Endodermal cell (in vitro differentiated cells): ENCODE measurements at places on chromosomes 2 and 18. TPM values are rescaled to one million over a fixed set of nuclear protein-coding genes. Genes with fewer than 3 reads are reported as not detected.
A peak's percentile ranks its signal among the peaks of the same experiment; 100 is the strongest.

The MC5R gene
- 0.21 to 0.54 TPM in 2 of 3 replicates, not detected in the other for total RNA-seq

The SPTBN1 gene
- 179 to 215 TPM (median 191 TPM) in 3 replicates for total RNA-seq

GRCh38 chr2:101264360-101264939 is 11.8 kb downstream of the CNOT11 start:
- DNase-seq = no peak

DNA sequence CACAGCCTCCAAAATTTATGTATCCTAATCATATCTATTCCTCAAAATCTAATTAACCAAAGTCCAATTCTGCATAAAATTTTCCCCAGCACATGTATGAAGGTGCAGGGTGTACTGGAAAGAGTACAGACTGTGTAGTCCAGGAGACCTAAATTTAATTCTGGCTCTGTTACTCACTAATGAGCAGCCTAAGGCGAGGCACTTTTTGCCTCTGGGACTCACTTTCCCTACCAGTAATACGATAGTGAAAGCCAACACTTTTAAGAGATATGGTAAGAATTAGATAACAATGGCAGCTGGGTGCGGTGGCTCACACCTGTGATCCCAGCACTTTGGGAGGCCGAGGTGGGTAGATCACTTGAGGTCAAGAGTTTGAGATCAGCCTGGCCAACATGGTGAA is 177.7 kb downstream of the PIEZO2 start:
- DNase-seq = no peak

DNA sequence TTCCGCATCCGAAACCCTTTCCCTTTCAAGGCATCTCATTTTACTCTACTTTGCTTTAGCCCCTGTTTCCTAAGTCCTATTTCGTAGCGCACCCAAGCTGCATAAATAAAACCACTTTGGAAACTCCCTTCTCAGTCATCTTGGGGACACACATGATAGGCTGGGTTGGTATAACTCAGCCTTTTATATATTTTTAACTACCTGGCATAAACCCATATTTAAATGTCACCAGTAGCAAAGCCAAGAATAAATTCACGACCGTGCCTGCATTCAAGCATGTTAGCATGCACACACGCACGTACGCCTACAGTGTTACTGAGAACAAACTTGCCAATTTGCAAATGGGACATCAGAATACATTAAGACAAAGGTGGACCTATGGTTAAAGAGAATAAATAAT is 564.7 kb upstream of the PIK3C3 start:
- DNase-seq = no peak

The MAB21L4 gene
- total RNA-seq = 0.87 TPM in 1 of 3 replicates, not detected in the others

GRCh38 chr2:216242365-216242764 is 129.9 kb downstream of the MARCHF4 start:
- DNase-seq = peak; percentile 46

- DNase-seq = peak; percentile 65
Observed at GRCh38 chr2:33670392-33670937, 71.4 kb upstream of the FAM98A start.

- no peak for DNase-seq
Observed at GRCh38 chr2:43937269-43937820, 58.4 kb downstream of the LRPPRC start.

- DNase-seq = no peak
Observed at GRCh38 chr2:109719871-109720270, 74.2 kb upstream of the RGPD5 start.

GRCh38 chr2:169050476-169051240 is 18.7 kb upstream of the DHRS9 start:
- no peak for DNase-seq

The PFN4 gene
- total RNA-seq = 0.52 TPM in 1 of 2 replicates, not detected in the other

GRCh38 chr18:49814147-49814499 is 790 bp upstream of the ACAA2 start:
- no peak for DNase-seq

GRCh38 chr2:10842506-10842905 is 29.9 kb upstream of the PDIA6 start:
- no peak for DNase-seq

The CAPN14 gene
- 0.21 to 0.40 TPM (median 0.36 TPM) in 3 replicates for total RNA-seq

The TMEFF2 gene
- not detected in 3 replicates for total RNA-seq

DNA sequence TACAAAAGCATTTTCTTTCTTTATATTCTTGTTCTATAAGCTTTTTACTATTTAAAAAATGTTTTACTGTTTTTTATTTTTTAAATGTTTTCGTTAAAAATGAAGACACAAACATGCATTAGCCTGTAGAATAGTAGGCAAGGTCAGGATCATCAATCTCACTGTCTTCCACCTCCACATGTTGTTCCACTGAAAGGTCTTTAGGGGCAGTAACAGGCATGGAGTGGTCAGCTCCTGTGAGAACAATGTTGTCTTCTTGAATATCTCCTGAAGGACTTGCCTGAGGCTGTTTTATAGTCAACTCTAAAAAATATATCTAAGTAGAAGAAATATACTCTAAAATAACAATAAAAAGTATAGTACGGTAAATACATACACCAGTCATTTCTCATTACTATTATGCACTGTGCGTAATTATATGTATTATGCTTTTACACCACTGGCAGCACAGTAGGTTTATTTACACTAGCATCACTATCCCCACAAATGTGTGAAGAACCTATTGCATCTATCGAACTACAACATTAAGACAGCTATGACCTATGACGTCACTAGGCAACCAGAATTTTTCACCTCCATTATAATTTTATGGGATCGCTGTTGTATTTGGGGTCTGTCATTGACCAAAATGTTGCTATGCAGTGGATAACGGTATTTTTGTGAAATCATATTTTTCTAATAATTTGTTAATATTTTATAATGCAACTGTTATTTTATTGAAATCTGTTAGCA is 764.3 kb downstream of the METTL4 start:
- no peak for DNase-seq

GRCh38 chr2:45821558-45822271 is 170.2 kb downstream of the PRKCE start:
- DNase-seq = no peak

The MORN2 gene
- 23.1 to 27.5 TPM (median 26.5 TPM) in 3 replicates for total RNA-seq

- no peak for DNase-seq
Observed at GRCh38 chr2:14602309-14602708, 30.2 kb upstream of the LRATD1 start.

- no peak for DNase-seq
Observed at GRCh38 chr2:70468878-70469277, 84.7 kb downstream of the TGFA start.

DNA sequence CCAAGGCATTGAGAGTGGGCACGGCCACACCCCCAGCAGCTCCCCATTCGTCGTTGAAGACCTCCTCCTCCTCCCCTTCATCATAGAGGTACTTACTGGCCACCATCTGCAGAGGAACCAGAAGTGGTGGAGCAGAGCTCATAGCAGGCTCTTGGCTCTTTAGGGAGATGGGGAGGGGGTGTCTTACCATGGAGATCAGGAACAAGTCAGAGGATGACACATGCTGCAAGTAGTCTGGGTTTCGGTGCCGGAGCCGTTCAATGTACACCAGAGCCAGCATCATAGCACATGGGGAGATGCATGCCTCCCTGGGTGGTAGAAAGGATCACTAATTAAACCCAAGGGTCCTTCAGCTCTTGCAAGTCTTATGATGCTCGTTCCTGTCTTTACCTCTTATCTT is 1.9 kb downstream of the CNPPD1 start:
- no peak for DNase-seq

- DNase-seq = no peak
Observed at GRCh38 chr2:84897773-84898172, 7.7 kb upstream of the TMSB10 start.

The TCF4 gene
- total RNA-seq = 40.4 to 66.8 TPM (median 45.3 TPM) in 3 replicates

The C1GALT1C1L gene
- total RNA-seq = not detected in 3 replicates

DNA sequence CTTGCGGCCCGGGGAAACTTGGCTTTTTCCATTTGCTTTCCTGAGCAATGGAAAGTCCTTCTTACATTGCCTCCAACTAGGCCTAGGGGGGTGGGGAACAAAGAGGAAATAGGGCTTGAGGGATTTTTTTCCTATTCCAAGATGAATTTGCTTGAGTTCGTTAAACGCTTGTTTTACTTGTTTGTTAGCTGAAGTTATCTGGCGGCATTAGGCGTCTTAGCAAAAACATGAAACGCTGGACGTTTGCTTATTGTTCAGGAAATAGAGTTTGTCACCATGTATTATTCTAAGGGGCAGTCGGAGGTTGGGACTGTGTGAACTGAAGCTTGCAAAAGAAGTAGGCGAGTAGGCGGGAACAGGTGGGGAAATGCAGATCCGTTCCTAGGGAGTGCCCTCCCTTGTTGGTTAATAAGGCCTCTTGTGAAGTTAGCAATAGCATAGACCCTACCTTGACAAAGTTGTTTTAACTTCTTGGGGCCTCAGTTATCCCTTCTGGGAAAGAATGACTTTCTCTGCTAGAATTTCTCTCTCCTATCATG is 1.9 kb downstream of the CABLES1 start:
- DNase-seq = no peak

DNA sequence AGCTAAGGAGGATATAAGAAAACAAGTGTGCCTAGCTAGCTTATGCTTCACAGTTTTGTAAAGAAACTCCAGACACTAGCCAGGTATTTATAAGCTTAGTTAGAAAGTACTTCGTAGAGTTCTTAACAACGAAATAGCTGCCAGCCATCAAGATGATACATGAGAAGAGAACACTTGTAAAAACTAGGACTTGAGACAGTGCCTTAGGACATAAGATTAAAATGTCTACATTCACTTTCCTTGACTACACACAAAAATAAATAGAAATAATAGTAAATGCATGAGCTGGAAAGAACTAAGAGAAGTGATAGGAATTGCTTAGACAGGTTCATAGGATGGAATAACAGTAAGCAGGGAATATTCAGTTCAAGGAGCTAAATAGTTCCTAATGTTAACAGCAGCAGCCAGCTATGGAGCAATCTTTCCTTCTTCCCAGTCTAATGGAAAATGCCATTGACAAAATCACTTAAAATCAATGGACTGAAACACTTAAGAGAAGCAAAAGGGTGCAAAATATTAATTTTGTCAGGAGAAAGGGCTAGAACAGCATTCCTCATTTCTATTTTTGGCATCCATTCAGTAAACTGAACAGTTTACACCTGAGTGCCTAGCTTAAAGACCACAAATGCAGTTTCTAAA is 186.6 kb downstream of the PDE11A start:
- DNase-seq = no peak

GRCh38 chr2:27873091-27873490 is 17.1 kb downstream of the RBKS start:
- no peak for DNase-seq

GRCh38 chr18:12783524-12783923 is 80.7 kb downstream of the PSMG2 start:
- DNase-seq = no peak

The AQP12A gene
- not detected in 3 replicates for total RNA-seq

DNA sequence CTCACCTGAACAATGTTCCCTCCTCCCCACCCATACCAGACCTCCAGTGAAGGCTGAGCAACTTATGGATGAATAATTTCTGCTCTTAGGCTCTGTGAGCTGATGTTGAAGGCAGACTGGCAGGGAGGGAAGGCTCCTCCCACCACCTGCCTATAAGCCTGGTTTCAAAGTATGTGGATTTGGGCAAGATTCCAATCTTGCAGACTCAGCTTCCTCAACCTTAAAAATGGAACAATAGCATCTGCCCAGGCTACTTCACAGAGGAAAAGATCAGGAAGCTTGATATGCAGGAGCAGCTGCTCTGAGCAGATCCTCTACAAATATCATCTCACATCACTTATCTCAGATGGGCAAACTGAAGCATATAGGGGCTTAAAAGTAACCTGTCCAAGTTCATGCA is 112.2 kb downstream of the ZFP36L2 start:
- DNase-seq = peak; percentile 35

GRCh38 chr2:207438414-207439126 is 91.2 kb upstream of the CREB1 start:
- no peak for DNase-seq

The ME2 gene
- 74.0 to 89.4 TPM (median 74.4 TPM) in 3 replicates for total RNA-seq

- DNase-seq = no peak
Observed at GRCh38 chr2:230737300-230737699, 24.7 kb downstream of the CAB39 start.

The ABCB6 gene
- 36.3 and 39.1 TPM in 2 replicates for total RNA-seq

The LTBP1 gene
- 31.8 to 43.4 TPM (median 39.4 TPM) in 3 replicates for total RNA-seq
